CD4-positive, alpha-beta memory T cell (primary cell): ENCODE measurements at places on chromosomes 16 and 17.

GRCh38 chr17:7477392-7478275 is 1.8 kb downstream of the ZBTB4 start:
- DNase-seq = no peak

DNA sequence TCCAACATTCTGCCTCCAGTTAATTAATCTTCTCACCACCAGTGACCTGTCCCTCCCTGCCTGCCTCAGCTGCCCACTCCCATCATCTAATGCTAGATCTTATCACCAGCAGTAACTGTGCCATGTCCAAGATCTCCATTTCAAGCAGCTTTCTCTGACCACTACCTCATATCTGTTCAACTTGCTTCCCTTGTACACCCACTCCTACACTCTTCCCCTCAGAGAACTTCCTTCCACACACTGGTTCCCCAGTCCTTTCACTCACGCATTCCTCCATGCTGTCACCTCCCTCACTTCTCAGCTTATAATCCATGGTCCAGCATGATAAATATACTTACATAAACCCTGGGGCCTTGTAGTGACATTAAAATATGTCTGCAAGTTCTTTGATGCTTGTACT is 31.8 kb upstream of the DYNLL2 start:
- no peak for DNase-seq

GRCh38 chr17:29096094-29096493 is 53.2 kb downstream of the PIPOX start:
- no peak for DNase-seq

GRCh38 chr16:23398987-23399805 is 53.8 kb downstream of the COG7 start:
- DNase-seq = no peak

- DNase-seq = no peak
Observed at GRCh38 chr17:67311575-67311974, 54.8 kb downstream of the PSMD12 start.

DNA sequence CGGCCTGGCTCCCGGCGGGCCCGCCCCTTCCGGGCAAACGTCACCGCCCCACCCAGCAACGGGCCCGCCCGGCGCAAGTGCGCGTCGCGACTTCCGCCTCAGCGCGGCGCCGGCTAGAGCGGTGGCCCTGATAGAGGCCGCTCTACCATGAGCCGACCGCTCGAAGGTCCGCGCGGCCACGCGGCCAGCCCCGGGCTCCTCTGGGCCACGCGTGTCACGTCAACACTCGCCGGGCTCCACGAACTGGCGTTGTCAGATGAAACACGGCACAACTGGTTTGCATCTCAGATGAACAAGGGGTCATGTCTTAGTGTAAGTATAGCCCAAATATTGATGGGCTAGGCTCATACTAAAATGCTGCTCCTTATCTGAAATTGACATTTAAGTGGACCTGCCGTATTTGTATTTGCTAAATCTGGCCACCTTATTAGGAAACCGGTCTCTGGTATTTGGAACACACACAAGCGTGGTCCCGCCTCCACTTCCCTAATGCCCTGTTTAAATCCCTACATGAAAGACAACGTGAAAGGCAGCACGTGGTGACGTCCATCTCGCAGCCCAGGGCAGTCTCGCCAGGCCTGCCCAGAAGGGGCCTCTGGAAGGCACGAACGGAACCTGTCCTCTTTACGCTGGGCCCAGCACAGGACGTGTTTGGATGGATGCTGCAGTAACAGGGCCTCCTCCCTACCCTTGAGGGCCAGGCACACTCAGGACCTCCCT is at the start of gene ZNF598:
Gene ZNF598, minus strand, starts transcription at position 31 of the 720 bp plus-strand sequence.
- peak; percentile 76 for DNase-seq

GRCh38 chr17:27634776-27635175 is 3.8 kb downstream of the LGALS9 start:
- DNase-seq = no peak

DNA sequence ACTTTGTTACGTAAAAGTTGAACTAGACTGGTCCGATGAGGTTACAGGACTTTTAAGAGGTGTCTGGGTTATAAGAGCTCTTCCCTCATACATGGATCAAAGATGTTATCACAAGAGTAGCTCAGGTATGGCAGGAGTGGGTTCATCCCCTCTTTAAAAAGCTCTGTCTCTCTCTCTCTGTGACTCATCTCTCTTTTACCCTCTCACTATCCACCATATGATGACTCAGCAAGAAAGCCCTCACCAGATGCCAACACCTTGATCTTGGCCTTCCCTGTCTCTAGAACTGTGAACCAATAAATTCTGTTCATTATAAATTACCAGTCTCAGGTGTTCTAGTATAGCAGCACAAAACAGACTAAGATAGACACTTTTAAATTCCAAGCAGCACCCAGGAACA is 1.9 kb upstream of the CLEC19A start:
- no peak for DNase-seq

- no peak for DNase-seq
Observed at GRCh38 chr17:8922451-8922850, 43.1 kb downstream of the PIK3R5 start.

DNA sequence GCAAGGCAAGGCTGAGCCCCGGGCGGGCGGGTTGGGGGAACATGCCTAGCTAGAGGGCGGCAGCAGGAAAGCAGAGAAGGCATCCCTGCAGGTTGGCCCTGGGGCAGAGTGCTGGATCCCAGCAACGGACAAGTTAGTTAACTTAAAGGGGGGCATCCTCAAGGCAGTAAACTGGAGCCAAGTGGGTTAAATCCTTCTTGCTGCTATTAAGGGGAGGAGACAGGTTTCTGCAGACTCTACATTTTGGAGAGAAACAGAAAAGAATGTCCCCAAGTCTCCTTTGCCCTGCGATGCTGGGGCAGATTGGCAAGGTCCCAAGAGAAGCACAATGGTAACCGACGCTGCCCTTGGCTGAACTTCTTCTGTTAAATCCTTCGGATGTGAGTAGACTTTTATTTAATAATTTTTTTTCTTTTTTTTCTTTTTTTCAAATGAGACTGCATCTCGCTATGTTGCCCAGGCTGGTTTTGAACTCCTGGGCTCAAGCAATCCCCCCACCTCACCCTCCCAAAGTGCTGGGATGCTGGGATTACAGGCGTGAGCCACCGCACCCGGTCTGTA is 14.0 kb downstream of the ATP5PD start:
- DNase-seq = no peak

- DNase-seq = no peak
Observed at GRCh38 chr16:68385371-68385770, 62.9 kb downstream of the SMPD3 start.

GRCh38 chr17:2416010-2416734 is 15.3 kb upstream of the MNT start:
- peak; percentile 78 for DNase-seq

DNA sequence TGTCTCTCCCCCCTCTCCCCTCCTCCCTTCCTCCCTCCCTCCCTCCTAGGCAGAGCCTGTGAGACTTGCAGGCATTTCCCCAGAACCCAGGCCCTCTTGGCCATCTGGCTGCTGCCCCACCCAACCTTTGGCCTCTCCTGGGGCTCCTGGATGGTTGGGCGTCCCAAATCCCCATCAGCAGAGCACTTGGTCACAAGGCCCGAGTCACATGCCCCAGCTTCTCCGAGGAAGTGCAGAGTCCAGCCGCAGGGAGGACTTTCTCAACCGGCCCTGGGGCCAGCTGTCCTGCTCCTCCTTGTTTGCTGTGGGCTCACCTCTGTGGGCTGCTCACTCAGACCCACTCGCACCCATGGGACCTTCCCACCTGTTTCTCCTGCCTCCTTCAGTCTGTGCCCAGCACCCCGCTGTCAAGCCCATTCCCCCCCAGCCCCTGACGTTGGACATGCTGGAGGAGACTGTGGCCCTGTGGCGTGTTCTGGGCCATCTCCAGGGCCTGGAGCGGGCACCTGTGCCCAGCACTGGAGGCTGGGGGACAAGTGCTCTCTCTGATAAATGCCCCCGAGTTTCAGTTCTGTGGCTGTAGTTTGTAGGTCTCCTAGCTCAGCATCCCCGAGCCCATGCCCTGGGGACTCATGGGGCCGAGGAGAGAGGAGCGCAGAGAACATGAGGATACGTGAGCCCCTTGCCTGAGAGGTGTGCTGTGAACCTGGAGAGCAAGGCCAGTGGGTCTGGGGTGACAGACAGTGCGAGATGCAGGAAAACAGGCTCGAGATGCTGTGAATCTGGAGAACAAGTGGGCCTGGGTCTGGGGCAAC is 42.3 kb upstream of the ZNF750 start:
- no peak for DNase-seq

DNA sequence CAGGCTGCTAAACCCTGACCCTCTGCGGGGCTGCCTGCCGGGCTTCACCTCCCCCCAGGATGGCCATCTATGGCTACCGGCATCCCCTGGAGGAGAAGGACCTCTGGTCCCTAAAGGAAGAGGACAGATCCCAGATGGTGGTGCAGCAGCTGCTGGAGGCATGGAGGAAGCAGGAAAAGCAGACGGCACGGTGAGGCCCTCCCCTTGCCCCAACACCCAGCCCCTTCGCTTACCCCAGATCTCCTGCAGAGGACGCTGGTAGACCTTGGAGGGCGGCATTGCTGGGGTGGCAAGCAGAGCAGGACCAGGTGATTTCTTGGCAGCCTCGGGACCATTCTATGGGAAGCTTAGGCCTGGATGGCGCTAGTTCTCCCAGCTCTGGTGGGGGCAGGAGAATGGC is 24.5 kb downstream of the ABCC3 start:
- no peak for DNase-seq

GRCh38 chr17:78043031-78043430 is 84.5 kb downstream of the TNRC6C start:
- no peak for DNase-seq

DNA sequence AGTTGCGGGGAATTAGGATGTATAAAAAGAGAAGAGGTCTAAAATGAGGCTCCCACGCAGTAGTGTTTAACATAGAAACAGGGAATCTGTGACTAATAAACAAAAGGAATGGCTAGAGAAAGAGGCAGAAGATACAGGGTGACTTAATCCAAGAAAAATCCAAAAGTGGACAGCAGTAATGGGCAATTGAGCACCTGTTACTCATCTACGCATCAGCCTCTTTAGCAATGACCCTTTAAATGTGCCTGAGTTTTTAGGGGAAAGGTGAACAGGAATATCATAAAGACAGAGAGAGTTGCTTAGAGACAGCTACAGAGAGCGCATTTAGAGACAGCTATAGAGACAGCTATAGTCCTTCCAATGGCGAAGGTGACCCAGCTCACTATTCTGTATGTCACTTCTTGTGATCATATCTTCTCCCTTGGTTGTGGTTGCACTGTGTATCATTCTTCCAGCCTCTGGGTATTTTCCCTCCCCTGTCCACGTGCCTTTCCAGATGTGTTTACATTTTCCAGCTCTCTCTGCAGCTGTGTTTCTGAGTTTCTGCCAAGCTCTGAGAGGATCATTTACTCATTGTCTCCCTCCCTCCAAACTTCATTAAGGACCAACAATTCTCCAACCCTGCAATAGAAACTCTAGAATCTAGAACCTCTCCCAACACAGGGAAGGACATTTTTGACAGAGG is 61.5 kb downstream of the MYOCD start:
- DNase-seq = no peak

DNA sequence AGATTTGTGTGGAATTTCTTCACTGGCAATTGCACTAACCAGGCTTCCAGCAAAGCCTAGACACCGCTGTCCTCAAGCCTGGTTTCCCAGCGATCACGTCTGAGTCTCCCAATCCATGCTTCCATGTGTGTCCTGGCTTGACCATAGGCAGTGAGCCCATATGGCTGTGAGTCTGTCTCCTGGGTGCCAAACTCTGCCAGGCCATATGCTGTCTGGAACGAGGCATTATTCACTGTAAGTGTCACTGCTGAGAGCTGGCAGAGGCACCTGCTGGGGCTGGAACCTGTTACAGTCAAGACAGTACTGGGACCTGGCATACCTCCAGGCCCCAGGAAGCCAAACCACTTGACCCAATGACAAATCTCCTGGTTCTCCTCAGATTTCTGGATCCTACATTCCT is 60.4 kb downstream of the HS3ST2 start:
- DNase-seq = no peak

- DNase-seq = no peak
Observed at GRCh38 chr17:28792877-28793661, 49.3 kb downstream of the TRAF4 start.

GRCh38 chr17:75824050-75824552 is 20.1 kb downstream of the UNC13D start:
- no peak for DNase-seq

DNA sequence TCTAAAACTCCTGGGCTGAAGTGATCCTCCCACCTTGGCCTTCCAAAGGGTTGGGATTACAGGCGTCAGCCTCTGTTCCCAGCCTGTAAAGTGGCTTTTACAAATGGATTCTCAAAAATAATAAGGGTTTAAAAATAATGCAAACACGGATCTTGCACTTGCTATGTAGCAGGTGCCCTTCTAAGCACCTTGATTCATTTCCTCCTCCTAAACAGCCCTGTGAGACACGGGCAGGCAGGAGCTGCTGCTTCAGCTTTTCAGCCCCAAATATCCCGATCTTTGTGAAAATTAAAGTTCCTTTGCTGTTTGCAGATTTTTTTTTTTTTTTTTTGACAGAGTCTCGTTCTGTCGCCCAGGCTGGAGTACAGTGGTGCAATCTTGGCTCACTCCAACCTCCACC is 31.7 kb downstream of the NAGPA start:
- DNase-seq = no peak

- no peak for DNase-seq
Observed at GRCh38 chr17:62757500-62757951, 50.6 kb downstream of the MARCHF10 start.

DNA sequence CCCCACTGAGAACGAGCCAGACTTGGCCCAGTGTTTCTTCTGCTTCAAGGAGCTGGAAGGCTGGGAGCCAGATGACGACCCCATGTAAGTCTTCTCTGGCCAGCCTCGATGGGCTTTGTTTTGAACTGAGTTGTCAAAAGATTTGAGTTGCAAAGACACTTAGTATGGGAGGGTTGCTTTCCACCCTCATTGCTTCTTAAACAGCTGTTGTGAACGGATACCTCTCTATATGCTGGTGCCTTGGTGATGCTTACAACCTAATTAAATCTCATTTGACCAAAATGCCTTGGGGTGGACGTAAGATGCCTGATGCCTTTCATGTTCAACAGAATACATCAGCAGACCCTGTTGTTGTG is 631 bp downstream of the BIRC5 start:
- no peak for DNase-seq

- peak; percentile 54 for DNase-seq
Observed at GRCh38 chr17:18258356-18259038, at the start of gene FLII. FLII (minus strand) TSS chr17:18258738; CDS start chr17:18258690, 48 bp downstream.

DNA sequence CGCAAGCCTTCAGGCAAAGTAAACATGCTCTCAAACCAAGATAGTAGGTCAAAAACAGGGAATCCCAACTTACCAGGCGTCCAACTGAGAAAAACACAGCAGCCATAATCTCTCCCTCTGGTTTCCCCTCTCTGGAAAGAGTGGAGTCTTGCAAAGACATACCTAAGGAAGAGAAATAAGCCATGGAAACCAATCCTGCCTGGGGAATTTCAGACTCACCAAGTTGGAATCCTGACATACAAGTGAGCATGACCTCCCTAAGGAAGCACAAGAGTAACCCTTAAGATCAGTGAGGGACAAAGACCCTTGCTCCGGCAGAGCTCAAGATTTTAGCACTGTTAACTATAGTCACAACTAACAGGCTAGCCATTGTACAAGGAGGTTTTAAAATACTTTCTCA is 4.1 kb downstream of the ZNF624 start:
- DNase-seq = no peak

- no peak for DNase-seq
Observed at GRCh38 chr16:85480727-85481101, 132.4 kb upstream of the GSE1 start.

- no peak for DNase-seq
Observed at GRCh38 chr16:57735755-57736418, at the start of gene KATNB1. KATNB1 (plus strand) TSS chr16:57735770; CDS start chr16:57737244, 1,474 bp downstream.

GRCh38 chr17:75266316-75267152 is 4.5 kb downstream of the MIF4GD start:
- DNase-seq = no peak

GRCh38 chr17:68763562-68763961 is 162.4 kb upstream of the FAM20A start:
- no peak for DNase-seq

GRCh38 chr17:77645072-77646045 is 313.1 kb upstream of the TNRC6C start:
- peak; percentile 65 for DNase-seq
